ENCODE measurements at places on chromosomes 5 and 9.

GRCh38 chr9:125519734-125520133, 187.3 kb downstream of the MAPKAP1 start:
- no peak for ATAC-seq

DNA sequence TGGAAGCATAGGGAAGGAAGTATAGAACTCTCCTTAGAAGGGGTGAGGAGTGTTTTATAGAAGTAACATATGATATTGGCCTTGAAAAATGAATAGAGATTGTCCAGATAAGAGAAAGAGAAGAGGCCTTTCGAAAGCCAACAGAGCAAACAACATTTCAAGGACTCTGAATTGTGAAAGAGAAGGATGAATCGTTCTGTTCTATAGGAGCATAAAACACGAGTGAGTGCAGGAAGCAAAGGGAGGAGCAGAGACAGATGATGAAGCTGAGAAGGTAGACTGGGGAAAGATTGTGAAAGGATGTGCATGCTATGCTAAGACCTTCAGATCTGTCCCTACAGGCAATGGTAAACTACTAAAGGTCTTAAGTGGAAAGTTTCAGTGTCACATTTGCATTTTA, 271.0 kb downstream of the TMEM161B start:
- ATAC-seq: no peak

DNA sequence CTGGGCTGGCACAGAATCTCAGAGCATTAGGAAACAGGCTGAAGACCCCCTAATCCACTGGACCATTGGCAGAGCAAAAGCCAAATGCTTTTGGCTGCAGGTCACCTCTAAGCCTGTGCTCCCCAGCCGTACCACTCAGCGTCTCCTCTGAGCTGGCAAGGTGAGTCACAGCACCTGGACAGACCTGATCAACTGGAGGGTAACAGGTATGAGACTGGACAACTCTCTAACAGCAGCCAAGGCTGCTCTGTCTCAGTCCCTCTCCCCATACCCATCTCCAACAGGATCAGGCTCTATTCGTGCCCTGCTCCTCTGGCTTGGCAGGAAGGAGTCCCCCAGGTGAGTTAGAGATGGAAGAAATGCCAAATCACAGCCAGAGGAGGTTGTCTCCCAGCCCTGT, 4.7 kb downstream of the GOLGA2 start:
- ATAC-seq: no peak

DNA sequence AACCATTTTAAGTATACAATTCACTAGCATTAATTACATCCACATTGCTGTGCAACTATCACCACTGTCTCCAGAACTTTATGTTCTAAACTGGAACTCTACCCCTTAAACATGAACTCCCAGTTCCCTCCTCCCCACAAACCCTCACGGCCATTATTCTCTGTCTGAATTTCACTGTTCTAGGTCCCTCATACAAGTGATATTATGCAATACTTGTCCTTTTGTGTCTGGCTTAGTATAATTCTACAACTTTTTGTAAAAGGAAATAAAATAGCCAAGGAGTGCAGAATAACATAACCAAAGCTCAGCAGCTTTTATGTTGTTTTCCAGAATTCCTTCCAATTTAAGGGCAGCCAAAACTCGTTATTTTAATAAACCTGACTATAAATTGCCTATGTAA, 53.2 kb downstream of the NAA35 start:
- ATAC-seq: no peak

- ATAC-seq: no peak
These were observed 223.0 kb upstream of the GRIA1 start for GRCh38 chr5:153267506-153267905.

- no peak for ATAC-seq
These were observed 24.1 kb upstream of the CER1 start for GRCh38 chr9:14746626-14747025.

GRCh38 chr9:38172586-38172985, 103.6 kb upstream of the SHB start:
- no peak for ATAC-seq

- ATAC-seq: no peak
These were observed 14.0 kb downstream of the BBLN start for GRCh38 chr9:128174062-128174461.

DNA sequence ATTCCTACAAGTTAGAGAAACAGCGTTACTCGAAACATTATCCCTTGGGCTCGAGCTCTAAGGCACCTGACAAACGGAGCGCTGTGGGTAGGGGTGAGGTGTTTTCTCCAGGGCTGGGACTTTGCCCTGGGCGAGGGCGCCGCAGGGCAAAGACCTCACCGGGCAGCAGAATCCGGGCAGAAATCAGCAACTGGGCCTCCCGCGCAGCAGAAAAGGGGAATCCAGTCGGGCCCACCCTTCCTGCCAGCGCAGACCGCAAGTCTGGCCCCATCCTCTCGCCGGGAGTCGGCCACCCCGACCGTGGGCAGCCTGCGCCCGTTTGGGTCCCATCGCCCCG, 430 bp upstream of the MSH3 start:
- no peak for ATAC-seq

DNA sequence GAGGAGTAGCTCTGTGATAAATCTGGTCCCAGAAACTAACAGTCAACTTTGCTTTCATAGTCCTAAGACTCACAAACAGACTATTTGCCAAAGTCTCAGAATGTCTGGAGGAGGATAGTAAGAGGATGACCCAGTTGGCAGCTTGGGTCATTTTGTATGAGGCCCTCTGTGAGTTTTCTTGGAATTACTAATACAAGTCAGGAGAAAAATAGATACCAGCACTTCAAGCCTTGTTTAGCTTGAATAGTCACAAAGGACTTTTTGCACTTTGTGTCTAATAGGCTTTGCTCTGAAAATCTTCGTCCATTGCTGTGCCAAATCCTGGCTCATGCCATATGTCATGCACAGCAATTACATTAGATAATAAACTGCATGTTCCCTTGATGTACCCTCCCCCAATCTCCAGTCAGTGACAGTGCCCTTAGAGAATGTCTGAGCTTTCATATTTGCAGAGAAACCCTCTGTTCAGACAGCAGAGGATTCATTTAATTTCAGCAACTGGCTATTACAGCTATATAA, 612.8 kb downstream of the CSNK1G3 start:
- no peak for ATAC-seq

DNA sequence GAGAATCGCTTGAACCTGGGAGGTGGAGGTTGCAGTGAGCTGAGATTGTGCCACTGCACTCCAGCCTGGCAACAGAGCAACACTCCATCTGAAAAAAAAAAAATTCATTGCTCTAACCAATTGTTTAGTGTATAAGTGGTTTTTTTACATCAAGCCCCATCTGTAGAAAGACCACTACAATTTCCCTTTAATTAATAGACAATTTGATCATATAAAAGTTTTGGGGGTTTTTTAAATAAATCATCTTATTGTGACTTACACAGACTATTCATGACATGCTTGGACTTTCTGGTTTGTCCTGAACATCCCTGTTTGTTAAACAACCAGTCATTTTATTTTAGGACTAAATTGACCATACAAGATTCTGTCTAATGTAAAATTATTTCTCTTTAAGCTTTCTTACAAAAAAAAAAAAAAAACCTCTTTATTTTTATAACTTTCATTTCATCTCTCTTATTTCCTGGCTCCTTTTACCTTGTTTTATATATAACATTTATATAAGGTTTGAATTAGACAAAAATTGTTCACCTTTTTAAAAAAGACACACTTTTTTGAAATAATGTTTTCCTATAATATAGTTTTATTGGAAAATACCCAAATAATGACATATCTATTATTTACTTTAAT, 9.8 kb upstream of the FANCC start:
- no peak for ATAC-seq

GRCh38 chr9:120787933-120788332, 5.3 kb downstream of the FBXW2 start:
- no peak for ATAC-seq

- no peak for ATAC-seq
These were observed 8.9 kb downstream of the TSSK1B start for GRCh38 chr5:113425909-113426308.

DNA sequence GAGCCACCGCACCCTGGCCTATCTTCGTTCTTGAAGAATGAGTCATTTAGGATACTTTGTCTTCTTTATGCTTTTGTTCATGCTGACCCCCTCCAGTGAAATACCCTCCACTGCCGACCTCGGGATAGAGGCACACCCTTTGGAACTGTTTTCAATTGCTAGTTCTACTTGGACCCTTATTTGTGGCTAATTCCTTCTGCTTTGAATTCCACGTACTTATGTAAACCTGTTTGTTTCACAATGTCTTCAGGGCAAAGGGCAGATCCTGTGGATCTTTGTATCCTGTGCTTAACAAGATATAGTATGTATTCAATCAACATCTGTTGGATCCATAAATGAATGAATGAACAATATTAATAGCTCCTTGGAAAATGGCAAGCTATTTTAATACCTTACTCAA, 19.6 kb upstream of the AOPEP start:
- ATAC-seq: no peak

GRCh38 chr5:98570010-98570409, 203.5 kb upstream of the RGMB start:
- ATAC-seq: no peak

GRCh38 chr5:82011761-82012160, 39.9 kb downstream of the ATG10 start:
- ATAC-seq: no peak

DNA sequence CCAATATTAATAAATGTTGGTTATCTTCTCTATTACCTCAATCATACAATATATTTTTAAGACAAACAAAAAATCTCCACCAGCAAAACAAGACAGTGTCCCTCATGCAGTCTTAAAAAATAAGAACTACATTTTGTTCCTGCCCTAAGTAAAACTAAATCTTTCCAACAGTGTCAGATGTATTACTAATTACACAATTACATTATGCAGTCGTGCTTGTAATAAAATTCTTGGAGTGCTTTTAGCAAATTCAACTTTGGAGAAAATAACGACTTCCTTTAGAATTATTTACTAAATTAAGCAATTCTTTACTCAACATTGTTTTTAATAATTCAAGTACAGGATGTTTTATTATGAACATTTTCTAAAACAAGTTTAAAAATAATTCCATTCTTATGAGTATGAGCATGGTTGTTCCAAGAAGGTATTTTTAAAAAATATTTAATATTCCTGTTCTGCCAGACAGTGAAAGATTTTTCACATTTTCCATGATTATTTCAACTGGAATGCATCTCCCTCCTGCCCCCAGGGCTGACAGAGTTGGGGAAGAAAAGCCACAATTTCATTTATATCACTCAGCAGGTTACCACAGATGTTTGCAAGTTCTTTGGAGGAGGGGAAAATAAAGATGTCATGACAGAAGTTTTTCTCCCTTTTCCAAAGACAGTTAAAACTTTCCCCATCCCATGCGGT, 137.9 kb downstream of the FAM114A2 start:
- peak; percentile 46 for ATAC-seq

DNA sequence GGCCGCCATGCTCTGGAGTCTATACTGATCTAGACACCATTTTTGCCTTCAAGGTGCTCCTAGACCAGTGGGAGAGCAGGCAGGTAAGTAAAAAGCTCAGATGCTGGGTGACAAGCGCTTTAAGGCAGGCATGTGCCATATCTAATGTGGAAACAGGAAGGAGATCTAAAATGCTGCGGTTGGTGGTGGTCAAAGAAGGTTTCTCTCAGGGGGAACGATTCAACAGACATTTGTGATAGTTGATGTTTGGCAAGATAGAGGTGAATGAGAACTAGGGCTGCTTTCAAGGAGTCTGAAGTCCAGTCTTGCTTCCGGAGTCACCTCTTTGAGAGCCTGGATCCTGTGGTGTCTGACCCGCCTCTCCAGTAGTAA, 146.2 kb upstream of the KLF4 start:
- no peak for ATAC-seq

- ATAC-seq: peak; percentile 29
These were observed 173.5 kb upstream of the NREP start for GRCh38 chr5:111930449-111930848.

DNA sequence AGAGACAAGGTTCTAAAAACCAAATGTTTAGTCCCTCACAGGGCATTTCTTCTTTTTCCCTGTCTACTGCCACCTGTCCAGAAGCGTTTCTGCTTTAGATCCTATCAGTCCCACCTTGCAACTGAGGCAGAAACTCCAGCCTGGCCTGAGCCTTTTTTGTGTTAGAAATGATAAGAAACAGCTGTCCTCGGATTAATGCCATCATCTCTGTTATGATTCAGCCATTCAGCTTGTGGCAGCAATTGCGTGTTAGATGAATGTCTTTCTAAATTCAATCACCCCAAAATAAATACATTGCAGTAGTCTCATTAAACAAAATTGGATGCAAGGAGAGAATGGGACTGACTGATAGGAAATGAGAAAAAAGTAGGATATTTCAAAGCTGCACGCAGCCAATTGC, 28.3 kb upstream of the FRMPD1 start:
- ATAC-seq: no peak

- ATAC-seq: no peak
These were observed 223.8 kb downstream of the EFNA5 start for GRCh38 chr5:107446972-107447371.

- ATAC-seq: no peak
These were observed 43.4 kb upstream of the PLPP6 start for GRCh38 chr9:4618700-4619099.

- ATAC-seq: no peak
These were observed 178.1 kb downstream of the FGF1 start for GRCh38 chr5:142507531-142508372.

DNA sequence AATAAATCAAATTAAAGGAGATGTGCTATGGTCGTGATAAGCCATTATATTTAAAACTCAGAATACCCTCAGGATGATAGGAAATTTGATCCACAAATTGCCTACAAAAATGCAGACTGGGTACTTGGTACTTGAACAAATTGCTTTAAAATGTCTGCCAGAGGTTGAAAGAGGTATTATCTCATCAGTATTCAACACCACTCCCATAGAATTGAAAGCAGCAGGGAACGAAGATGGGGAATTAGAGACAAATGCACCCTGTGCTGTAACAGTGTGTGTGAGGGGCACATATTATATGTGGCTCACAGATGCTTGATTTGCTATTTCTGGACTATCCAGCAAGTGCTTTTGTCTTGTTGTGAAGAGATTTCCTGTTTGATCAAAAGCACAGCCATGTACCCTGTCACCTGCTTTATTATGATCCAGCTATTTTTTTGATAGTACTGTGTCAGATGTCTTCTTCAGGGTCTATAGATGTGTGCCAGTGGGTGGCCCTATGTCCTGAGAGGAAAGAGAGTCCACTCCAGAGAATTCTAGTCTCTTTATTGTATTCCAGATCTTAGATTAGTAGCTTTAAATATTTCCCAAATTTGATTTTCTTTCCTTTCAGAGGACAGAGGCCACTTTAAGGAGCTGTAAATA, 120.1 kb downstream of the XRCC4 start:
- ATAC-seq: peak; percentile 69

GRCh38 chr5:111892949-111893348, 136.0 kb upstream of the NREP start:
- no peak for ATAC-seq

- no peak for ATAC-seq
These were observed 18.1 kb downstream of the SLC1A1 start for GRCh38 chr9:4508246-4508906.

DNA sequence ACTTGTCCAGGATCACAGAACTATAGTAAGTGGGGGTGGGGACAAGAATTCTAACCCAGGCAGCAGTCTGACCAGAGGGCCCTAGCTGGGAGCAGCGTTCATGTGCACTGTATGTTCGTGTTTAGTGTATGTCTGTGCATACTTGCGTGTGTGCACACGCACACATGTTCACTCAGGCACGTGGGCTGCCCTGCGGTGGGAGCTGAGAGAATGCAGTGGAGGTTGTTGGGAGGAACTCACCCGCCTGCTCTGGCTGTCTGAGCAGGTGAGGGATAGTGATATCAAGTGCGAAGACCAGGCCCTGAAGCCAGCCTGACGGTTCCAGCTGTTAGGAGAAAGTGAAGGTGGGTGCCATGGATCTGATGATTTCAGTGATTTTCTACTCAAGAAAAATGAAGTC, 942 bp downstream of the DCANP1 start:
- no peak for ATAC-seq
